ENCODE measurements at places on chromosomes 5 and 9. TPM values are rescaled to one million over a fixed set of nuclear protein-coding genes. Genes with fewer than 3 reads are reported as not detected.
A peak's percentile ranks its signal among the peaks of the same experiment; 100 is the strongest.

- peaks cover 6% of the 10 kb centered on the region for H3K27me3 ChIP-seq
- no peaks in the 10 kb centered on the region for H3K4me1 ChIP-seq
- DNase-seq, result no peak
- H3K27ac ChIP-seq, result no peak overlapping the region
- no peaks in the 10 kb centered on the region for H3K36me3 ChIP-seq
- no peak overlapping the region for H3K4me3 ChIP-seq
These were observed 229.1 kb upstream of the TRPC7 start for GRCh38 chr5:136594416-136594815.

DNA sequence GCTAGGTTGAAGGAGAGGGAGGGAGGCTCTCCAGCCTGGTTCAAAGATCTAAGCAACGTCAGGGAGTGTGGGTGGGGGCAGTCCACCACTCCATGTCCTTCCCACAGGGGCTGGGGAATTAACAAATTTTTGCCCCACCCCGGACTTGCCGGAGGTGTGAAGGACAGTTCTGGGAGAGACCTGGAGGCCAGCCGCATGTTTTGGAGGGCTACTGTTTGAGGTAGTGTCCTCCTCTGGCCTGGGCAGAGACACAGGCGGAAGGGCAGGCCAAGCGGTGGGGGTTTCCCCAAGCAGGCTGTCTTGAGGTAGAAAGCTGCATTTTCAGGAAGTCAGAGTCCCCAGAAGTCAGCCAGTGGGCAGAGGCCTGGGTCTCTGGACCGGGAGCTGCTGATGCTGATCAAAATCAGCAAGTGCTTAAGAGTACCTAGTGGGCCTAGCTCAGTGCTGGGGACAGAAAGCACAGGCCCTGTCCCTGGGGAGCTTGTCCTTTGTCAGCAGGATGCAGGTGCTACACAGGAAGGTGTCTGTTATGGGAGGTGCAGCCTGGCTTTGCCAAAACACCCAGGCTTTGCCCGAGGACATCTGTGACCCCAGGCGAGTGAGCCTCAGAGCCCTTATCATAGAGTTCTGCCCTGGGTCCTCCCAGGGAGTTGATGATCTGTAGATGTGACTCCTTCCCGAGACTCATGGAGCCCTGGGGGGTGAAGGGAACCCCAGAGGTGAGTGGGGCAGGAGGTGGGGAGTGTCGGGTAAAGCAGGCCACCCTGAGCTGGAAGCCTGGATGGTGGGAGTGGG is 18.5 kb downstream of the JADE2 start:
- no peaks in the 10 kb centered on the region for H3K27me3 ChIP-seq
- H3K4me1 ChIP-seq, result no peaks in the 10 kb centered on the region
- peaks cover 29% of the 10 kb centered on the region for H3K36me3 ChIP-seq
- no peak overlapping the region for H3K27ac ChIP-seq
- H3K4me3 ChIP-seq, result no peak overlapping the region

GRCh38 chr5:73140801-73141200 is 20.4 kb downstream of the TMEM171 start:
- no peak overlapping the region for H3K27ac ChIP-seq
- no peaks in the 10 kb centered on the region for H3K4me1 ChIP-seq
- H3K36me3 ChIP-seq, result no peaks in the 10 kb centered on the region
- DNase-seq, result no peak
- no peaks in the 10 kb centered on the region for H3K27me3 ChIP-seq

DNA sequence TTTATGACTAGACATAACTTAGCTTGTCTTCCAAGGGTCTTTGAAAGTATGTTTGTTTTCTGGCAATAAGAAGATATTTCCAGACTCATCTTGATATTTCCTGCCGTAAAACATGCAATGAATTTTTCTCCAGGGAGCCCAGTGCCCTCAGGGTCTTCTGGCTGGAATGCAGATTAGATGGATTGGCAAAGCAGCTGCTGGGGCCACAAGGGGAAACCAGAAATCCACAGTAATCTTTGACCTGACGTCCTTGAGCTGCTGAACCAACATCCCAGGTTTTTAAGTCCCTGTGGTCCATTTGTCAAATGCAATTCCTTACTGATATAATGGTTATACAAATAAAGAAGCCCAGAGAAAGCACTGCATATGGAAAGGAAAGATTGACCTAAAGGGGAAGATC is 93.0 kb downstream of the THBS4 start:
- H3K27me3 ChIP-seq, result no peaks in the 10 kb centered on the region
- no peak overlapping the region for H3K4me3 ChIP-seq
- no peak overlapping the region for H3K27ac ChIP-seq
- no peak for DNase-seq
- H3K4me1 ChIP-seq, result no peaks in the 10 kb centered on the region

GRCh38 chr9:78297672-78297961 is 692 bp downstream of the PSAT1 start:
- H3K4me1 ChIP-seq, result peaks cover 70% of the 10 kb centered on the region
- peak overlapping the region; percentile 69 for H3K27ac ChIP-seq

DNA sequence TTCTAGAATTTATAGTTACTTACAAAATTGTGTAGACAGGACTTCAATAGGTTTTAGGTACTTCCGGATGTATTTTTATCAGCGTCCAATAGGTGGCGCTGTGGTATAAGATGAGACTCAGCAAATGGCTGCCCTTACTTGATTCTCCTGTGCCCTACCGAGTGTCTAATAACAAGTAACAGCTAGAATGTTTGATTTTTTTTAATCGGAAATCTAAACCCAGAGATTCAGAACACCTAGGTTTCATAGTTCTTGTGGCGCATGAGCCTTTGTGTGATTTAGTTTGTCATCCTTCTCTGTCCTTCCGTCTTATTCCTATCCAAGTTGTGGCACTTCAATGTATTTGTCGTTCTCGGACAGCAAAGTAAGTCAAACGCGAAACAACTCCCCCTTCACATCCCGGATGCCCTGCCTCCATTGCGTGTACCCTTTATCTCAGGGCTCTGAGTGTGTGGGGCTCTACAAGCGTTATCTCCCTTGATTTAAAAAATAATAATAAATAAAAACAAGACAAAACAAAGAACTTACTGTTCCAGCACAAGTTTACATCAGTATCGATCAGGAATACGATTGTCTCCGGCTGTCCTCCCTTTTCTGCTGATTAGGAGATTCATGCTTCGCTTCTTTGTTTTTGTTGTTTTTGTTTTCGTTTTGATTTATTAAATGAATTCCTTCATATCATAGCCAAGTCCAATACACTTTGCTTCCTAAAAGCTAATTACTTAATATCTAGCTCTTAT is 50.7 kb upstream of the SLC30A5 start:
- peak overlapping the region; percentile 36 for H3K4me3 ChIP-seq
- DNase-seq, result peak; percentile 81
- no peaks in the 10 kb centered on the region for H3K36me3 ChIP-seq
- peak overlapping the region; percentile 86 for H3K27ac ChIP-seq
- H3K27me3 ChIP-seq, result no peaks in the 10 kb centered on the region

GRCh38 chr5:66889524-66889923 is 293.3 kb downstream of the MAST4 start:
- H3K4me1 ChIP-seq, result peaks cover 9% of the 10 kb centered on the region
- no peak overlapping the region for H3K4me3 ChIP-seq
- H3K36me3 ChIP-seq, result no peaks in the 10 kb centered on the region
- no peaks in the 10 kb centered on the region for H3K27me3 ChIP-seq

GRCh38 chr5:179542170-179542569 is 8.2 kb upstream of the RUFY1 start:
- H3K27me3 ChIP-seq, result no peaks in the 10 kb centered on the region
- no peak overlapping the region for H3K27ac ChIP-seq
- H3K4me1 ChIP-seq, result no peaks in the 10 kb centered on the region
- no peak overlapping the region for H3K4me3 ChIP-seq

GRCh38 chr5:119651486-119651885 is 22.1 kb downstream of the FAM170A start:
- no peaks in the 10 kb centered on the region for H3K36me3 ChIP-seq
- H3K27me3 ChIP-seq, result no peaks in the 10 kb centered on the region
- no peak overlapping the region for H3K27ac ChIP-seq
- no peaks in the 10 kb centered on the region for H3K4me1 ChIP-seq

DNA sequence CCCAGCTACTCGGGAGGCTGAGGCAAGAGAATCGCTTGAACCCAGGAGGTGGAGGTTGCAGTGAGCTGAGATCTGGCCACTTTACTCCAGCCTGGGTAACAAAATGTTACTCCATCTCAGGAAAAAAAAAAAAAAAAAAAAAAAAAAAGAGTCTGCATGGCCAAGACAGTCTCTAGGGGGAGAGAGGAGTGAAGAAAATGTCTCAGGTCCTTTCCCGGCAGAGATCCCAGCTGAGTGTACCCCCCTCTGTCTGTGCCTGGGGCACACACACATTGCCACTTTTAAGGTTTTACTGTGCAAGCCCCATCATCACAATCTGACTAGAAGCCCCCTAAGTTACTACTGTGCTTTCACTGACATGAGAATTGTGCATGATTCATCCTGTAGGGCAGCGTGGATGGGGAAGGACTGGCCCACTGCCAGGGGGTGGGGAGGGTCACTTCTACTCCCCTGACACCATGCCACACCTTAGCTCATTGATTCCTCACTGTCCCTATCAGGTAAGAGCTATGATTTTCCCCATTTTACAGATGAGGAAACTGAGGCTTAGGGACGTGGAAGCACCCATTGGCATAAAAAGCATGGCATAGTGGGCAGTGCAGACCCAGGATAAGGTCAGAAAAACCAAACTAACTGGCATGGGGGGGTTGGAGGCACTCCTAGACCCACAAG is 102.3 kb upstream of the LARP1 start:
- H3K36me3 ChIP-seq, result no peaks in the 10 kb centered on the region
- peak overlapping the region; percentile 51 for H3K27ac ChIP-seq
- peak; percentile 70 for DNase-seq
- H3K4me1 ChIP-seq, result peaks cover 12% of the 10 kb centered on the region
- H3K27me3 ChIP-seq, result no peaks in the 10 kb centered on the region
- H3K4me3 ChIP-seq, result no peak overlapping the region

DNA sequence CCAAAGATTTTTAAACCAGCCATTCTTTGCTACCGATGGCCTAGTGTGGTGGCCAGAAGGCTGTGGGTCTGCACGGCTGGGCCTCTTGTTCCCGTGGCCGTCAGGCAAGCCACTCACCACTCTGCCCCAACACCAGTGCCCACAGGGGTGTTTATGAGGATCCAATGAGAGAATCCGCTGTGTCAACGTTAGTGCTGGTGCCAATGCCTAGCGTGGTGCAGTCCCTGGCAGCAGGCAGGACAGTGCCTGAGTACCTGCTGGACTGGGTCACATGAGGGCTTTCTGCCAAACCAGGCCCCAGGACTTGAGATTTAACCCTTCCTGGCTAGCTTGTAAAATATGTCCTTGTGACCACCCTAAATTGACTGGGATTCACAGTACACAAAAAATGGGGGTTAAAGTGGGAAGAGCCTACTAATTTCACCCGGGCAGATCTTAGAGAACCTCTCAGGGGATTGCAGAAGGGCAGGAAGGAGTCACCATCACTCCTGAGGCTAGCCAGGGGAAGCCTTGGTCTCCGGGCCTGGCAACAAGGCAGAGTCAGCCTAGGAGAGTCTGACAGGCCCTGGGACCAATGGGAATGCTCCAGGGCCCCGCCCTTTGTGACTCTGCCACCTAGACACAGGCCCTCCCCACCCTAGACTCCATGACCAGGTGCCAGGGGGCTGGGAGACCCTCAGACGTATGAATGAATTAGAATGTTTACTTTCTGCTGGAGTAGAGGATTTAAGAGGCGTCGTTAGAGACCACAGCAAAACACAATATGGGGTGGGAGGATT is 63.2 kb upstream of the FSTL4 start:
- peak; percentile 23 for DNase-seq
- H3K27me3 ChIP-seq, result no peaks in the 10 kb centered on the region
- no peaks in the 10 kb centered on the region for H3K4me1 ChIP-seq
- H3K36me3 ChIP-seq, result no peaks in the 10 kb centered on the region
- H3K4me3 ChIP-seq, result no peak overlapping the region
- no peak overlapping the region for H3K27ac ChIP-seq

DNA sequence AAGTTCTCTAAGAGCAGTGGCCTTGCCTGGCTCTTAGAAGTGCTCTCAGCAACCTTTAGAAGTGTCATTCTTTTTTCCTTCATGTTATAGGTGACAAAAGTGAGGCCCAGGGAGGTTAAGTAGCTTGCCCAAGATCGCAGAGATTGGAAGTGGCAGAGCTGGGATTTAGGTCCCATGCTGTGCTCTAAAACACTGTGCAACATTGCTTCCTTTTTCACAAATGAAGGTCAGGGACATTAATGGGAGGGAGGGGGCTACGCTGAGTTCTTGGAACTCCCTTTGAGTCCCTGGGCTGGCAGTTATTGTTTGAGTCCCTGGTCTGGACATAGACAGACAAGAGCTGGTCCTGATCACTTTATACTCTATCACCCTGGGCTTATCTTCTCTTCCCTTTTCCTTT is 45.3 kb downstream of the PAM start:
- H3K36me3 ChIP-seq, result no peaks in the 10 kb centered on the region
- no peak overlapping the region for H3K4me3 ChIP-seq
- DNase-seq, result no peak
- H3K27me3 ChIP-seq, result no peaks in the 10 kb centered on the region

- no peak overlapping the region for H3K4me3 ChIP-seq
- H3K4me1 ChIP-seq, result no peaks in the 10 kb centered on the region
- H3K27me3 ChIP-seq, result peaks cover 3% of the 10 kb centered on the region
- no peak for DNase-seq
- H3K36me3 ChIP-seq, result no peaks in the 10 kb centered on the region
These were observed 490.2 kb upstream of the NUDT12 start for GRCh38 chr5:104052558-104053352.

- no peaks in the 10 kb centered on the region for H3K36me3 ChIP-seq
- H3K27me3 ChIP-seq, result no peaks in the 10 kb centered on the region
- no peak for DNase-seq
These were observed 126.1 kb downstream of the OLFM1 start for GRCh38 chr9:135213566-135213965.

DNA sequence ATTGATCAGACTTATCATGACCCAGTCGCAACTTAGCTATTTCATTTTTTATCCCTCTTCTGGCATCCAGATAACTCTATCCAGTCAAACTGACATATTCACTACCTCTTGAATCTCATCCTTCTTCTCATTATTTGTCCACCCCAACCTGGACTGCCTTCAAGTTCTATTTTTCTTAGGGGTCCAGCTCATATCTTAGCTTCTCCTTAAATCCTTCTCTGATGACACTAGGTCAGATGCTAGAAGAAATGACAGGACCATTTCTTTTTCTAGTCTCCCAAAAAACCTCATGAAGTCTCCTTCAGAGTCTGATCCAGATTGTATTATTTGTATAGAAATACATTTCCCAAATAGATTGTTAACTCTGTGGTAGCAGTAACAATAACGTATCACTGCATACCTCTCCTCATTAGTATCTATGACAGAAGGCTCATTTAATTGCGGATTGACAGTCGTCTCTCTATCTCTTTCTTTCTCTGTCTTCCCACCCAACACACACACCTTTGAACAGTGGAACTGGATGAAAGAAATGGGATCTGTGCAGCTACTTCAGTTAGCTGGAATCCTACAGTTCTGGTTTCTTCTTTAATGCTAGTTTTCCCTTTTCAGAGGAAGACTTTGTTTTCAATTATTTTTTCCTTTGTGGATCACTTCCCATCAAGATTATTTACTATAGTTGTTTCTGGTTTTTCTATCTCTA is 33.5 kb downstream of the ALDH1A1 start:
- H3K36me3 ChIP-seq, result peaks cover 71% of the 10 kb centered on the region
- DNase-seq, result no peak
- H3K4me3 ChIP-seq, result no peak overlapping the region
- H3K27ac ChIP-seq, result no peak overlapping the region

Gene CPLANE1
- 11.6 TPM for total RNA-seq

Gene PCDHGA4
- total RNA-seq, result 0.23 TPM

Gene MED27
- 4.6 TPM for total RNA-seq

Gene PTPRD
- total RNA-seq, result 34.2 TPM

Gene SERF1A
- total RNA-seq, result 1.3 TPM

Gene FYB1
- 14.6 TPM for total RNA-seq

Gene HEMGN
- 218 TPM for total RNA-seq
